ENCODE measurements at places on chromosomes 4 and X.
A peak's percentile ranks its signal among the peaks of the same experiment; 100 is the strongest.

DNA sequence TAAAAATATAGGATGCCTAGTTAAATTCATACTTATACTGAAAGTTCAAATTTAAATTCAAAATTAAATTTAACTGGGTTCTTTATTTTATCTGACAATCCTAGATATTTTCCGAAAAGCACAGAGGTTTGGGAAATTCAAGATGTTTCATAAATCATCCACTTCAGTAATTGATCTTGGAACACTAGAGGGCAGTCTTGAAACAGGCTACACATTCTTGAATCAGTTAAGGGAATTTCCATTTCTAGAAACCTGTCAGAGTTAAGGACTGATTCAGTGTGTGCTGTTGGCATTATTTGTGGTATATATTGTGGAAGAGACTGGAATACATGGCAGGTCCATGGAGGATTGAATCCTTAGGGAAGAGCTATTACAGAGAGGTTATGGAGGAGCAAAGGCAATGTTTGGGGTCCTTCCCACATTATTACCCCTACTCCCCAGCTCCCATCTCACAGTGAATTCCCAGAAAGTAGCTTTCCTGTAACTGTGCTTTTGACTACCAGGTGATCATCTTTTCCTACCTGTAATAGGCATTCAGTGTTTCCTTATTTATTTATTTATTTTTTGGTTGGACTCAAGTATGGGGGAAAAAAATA is 92.9 kb downstream of the EGF start:
- peak; percentile 60 for DNase-seq

DNA sequence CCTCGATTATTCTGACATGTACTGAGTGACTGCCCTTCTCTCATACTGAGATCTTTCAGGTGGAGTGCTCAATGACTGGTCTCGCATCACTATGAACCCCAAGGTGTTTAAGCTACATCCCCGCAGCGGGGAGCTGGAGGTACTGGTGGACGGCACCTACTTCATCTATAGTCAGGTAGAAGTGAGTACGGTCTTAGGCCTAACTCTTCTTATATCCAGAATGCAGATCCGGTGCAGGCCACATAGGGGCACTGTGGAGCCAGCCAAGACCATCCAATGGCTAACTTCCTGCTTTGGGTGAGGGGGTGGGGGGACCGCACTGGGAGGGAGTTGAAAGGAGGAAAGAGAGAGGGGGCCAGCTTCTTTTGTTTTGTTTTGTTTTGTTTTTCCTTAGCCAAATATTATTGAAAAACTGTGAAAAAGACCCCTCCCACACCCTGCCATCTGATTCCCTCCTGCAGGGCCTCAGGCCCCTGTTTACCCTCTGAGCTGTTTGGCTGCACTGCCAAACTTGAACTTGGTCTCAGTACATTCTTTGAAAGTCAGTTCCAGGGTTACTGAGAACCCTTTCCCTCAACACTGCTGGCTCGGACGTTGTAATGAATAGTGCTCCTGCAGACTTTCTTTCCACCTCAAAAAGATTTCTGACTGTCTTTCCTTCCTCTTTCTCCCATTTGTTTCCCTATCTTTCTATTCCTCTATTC is 16.2 kb downstream of the AWAT2 start:
- peak; percentile 3 for DNase-seq

DNA sequence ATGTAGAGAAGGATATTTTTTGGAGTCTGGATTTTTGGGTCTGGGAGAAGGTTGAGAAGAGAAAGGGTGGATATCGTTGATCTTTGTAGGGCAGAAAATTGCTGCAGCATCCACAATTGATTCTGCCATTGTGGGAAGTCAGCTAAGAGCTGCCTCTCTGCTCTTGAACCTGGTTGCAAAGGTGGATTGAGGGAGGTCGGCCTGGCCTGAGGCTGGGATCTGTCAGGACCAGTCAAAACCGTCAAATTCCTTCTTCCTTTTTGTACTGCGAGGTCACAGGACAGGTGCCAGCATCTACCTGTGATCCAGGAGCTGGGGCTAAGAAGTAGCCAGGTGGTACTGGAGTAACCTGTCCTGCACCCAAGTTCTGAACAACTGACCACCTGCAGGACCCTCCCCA is 93.7 kb downstream of the SHOX start:
- DNase-seq: no peak

DNA sequence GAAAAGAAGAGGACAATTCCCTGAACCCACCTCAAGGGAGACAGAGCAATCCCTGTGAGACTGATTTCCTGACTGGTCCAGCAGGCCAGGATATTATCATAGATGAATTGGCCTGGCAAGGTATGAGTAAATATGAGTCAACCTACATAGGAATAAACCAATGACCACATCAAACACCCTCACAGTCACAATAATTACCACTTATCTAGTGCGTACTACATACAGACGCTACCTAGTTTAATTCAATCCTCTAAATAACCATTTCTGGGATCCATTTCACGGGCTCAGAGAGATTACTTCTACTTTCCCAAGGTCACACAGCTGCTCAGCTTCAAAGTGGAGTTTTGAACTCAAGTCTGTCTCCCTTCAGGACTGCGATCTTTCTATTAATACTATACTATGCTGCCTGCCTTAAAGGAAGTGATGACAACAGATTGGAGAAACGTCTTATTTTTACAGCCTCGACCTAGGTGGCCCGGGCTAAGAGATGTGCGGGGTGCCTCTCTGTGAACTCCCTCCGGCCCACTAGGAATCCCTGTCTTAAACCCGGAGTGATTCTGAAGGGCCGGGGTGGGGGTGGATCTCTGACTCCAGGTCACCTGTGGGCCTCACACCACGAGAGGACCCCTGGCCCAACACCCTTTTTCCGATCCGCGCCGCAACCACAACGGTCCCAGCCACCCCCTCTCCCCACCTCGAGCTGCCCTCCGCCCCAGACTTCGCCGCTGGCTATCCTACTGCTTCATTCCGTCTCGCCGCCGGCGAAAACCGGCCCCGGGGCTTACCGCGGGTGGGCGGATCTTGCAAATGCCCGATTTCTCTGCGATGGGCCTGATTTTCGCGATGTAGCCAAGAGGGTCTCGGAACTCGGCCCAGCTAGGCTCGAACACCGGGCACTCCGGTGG is 800 bp downstream of the KDM5C start:
- peak; percentile 13 for DNase-seq

DNA sequence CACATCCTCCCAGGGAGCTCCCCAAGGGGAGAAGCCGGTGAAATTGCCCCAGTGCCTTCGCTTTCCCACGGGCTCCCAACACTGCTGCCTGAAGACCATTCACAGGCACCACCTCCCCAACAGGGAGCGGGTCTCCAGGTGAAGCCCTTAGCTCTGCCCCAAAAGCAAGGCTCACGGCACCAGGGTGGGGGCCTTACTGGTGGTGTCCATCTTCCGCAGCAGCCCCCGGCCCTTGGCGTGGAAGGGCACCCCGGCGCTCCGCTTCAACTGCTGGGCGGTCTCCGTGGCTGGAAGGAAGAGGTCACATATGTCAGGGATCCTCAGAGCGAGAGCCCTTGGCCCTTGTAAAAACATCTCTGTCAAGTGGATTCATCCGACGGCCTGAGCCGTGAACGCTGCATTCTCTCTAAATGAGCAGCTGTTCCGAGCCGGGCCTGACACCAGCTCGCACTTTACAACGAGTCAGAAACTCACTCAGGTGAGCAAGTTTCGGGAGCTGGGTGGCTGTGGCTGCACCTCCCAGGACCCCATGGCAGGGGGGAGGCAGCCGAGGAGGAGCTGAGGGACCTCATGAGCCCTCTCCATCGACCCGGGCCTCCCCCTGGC is 20.9 kb downstream of the NELFA start:
- DNase-seq: no peak

DNA sequence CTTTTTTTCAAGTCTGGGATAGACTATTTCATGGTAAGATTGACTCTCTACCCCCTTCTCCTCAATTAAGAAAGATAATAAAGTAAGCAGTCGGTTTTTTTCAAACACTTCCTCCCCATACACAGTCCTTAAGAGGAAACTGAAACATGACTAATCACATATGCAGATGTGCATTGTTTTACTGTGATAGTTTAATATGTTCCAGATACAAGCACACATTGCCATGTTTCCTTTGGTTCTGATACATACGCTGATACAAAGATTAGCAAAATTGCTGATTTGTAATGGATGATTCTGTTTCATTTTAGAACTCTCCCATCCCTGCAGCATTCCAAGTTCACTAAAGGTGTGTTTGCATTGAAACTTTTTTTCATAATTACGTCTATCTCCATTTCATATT is 76.1 kb downstream of the FBXO8 start:
- no peak for DNase-seq

DNA sequence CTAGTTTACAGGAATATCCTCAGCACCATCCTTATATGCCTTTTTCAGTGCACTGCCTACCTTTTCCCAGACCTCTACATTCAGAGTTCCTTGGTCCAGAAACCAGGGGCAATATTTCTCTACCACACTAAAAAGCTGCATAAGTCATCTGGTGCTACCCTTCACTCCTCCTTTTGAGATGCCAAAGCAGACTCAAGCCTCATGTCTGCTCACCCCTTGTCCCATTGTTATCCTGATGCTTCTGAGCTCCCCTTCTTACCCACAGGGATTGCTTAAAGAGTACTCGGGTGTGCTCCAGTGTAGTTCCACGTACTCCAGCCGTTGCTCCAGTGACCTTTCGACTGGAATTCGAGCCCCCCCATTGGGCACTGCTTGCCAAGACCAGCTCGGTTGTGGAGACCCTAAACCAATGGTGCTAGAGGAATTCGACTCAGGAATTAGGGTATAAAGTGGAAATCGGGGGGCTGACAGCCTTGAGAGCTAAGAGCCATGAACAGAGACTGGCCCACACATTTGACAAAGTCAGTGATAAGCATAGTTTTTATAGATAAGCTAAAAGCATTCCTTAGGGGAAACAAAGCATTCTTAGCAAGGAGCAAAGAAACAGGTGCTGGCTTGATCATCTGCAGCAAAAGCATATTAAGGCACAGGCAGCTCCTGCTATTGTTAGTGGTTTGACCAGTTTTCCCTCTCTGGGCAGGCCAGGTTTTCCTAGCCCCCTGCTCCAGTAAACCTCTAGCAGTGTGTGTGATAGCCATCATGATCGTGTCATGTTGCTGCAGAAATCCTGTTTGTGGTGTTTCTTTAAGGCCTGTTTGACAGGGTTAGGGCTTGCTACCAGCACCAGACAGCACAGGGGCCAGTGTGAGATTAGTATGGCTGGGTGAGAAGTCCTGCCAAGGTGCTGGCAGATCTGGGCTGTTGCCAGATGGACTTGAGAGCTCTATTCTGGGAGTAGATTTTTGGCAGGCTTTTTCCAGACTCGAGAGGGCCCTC is 57.5 kb upstream of the WDR1 start:
- no peak for DNase-seq

- DNase-seq: no peak
Measured at GRCh38 chr4:130172156-130172555, 1076.2 kb downstream of the C4orf33 start.

DNA sequence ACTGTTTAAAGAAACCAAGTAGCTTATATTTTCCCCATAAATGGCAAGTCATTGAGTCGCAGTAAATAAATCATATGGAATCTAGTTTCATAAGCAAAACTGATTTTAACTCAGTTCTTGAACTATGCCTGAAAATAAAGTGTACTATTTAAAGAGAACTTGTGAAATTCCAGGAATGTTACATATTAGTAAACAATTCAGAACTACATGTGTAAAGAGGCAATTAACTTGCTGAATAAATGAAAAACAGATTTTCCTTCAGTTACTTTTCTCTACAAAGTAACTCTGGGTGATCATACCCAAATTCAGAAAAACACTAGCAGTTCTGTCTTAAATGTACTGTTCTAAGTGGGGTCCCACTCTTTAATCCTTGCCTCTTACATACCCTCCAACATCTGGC is 236.1 kb upstream of the EDNRA start:
- DNase-seq: no peak

DNA sequence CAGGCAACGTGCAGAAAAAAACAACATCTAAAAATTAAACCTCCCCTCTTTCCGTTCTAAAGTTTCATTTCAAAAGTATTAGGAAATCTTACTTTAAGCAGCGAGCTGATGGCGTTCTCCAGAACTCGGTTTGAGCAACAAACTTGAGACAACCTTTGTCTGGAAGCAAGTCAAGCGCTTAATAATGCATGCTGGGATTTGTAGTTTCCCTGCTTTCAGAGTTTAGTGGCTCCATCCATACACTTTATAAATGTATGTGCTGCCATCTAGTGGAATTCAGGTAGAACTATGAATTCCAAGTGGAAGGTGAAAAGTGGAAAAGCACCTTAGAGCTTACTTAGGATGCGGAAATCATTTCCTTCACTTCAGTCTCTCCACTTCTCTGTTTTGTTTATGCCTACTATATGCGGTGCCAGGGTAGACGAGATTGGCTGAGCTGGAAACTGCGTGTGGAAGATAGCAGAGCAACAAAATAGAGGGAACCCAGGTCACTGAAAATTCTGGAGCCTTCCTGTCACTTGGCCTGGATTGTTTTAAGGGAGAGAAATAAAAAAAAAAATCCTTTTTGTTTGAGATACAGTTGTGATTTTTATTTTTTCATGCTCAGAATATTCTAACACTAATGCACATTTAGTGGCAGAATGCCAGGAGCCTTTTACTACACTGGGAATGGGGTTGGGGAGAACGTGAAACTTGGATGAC is at the start of gene BDH2:
TSS of gene BDH2 (minus strand) at position 144 of the 702 bp plus-strand sequence. CDS start 3,580 bp downstream, outside the sequence.
- DNase-seq: peak; percentile 85

- DNase-seq: no peak
Measured at GRCh38 chrX:154715825-154716224, 35.1 kb downstream of the GAB3 start.

DNA sequence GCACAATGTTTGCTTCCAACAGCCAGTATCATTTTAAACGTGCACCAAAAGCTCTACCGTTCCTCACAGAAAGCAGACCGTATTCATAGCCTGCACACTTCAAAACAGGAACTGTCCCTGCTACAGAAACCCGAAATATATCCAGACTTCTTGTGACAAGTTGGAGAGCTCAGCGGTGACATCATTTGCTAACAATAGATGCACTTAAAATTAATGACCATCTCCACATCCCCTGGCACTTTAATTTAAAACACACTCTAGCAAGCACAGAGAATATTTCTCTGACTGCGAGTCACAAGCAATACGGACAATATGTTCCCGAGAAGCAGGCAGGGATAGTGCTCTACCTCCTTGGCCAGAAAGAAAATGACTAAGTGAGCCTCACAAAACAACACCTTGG is 2.5 kb downstream of the NYX start:
- no peak for DNase-seq

DNA sequence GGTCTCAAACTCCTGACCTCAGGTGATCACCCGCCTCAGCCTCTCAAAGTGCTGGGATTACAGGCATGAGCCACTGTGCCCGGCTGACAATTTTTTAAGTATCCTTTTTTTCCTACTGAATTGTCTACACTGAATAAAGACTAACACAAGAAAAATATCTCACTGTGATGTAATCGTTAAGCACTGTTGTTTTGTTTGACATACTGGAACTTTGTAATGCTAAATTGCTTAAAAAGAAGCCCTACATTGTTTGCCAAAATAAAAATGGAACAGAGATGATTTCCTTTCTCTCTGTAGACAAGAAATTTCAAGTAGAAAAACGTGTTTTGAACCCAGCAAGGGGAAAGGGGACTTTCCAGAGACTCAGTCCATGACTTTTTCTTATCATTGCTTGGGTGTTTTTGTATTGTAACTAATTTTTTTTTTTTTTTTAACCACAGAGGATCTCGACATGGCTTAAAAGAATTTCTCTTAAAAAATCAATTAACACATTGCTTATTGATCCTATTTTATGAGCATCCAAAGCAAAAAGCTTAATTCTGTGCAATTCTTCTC is 74.9 kb downstream of the TMEM156 start:
- DNase-seq: no peak

- no peak for DNase-seq
Measured at GRCh38 chrX:12497832-12498591, 293.2 kb upstream of the PRPS2 start.

GRCh38 chr4:94714365-94715160 is 43.2 kb upstream of the BMPR1B start:
- DNase-seq: no peak

GRCh38 chr4:82744284-82744968 is 54.2 kb downstream of the SCD5 start:
- no peak for DNase-seq
